ENCODE measurements at places on chromosomes 2 and 18.
A peak's percentile ranks its signal among the peaks of the same experiment; 100 is the strongest.

DNA sequence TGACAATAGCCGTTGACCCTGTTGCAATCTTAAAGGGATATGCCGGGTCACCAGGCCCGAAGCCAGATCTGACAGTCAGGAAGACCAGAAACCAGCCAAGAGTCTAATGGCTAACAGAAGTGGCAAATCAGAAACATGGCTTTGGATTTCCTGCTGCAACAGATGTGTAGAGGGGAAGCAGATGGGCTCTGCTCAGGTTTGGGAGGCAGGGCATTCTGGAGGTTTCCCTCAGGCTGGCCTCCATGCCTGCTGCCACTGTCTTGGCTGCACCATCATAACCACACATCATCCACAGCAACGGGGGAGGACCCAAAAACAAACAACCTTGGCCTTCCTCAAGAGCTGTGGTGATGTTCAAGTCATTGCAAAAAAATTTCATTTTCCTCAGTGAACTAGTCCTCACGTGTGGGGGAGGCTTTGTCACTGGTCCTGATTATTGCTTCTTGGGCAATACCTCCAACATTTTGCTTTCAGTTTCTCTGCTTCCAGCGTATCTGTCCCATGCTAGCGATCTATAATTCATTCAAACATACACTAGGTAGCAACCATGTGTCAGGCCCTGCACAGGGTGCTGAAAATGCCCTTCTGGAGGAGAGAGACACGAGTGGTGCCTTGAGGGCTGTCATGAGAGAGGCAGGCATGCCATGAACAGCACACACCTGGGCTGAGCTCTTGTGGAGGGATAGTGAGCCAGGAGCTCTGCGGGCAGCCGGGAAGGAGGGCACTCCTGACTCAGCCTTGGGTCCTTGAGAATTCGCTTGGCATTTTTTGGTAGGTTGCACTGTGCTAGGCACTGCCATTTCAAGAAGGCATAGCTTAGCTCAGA lies 48.2 kb upstream of the LGALSL start:
- DNase-seq = no peak

DNA sequence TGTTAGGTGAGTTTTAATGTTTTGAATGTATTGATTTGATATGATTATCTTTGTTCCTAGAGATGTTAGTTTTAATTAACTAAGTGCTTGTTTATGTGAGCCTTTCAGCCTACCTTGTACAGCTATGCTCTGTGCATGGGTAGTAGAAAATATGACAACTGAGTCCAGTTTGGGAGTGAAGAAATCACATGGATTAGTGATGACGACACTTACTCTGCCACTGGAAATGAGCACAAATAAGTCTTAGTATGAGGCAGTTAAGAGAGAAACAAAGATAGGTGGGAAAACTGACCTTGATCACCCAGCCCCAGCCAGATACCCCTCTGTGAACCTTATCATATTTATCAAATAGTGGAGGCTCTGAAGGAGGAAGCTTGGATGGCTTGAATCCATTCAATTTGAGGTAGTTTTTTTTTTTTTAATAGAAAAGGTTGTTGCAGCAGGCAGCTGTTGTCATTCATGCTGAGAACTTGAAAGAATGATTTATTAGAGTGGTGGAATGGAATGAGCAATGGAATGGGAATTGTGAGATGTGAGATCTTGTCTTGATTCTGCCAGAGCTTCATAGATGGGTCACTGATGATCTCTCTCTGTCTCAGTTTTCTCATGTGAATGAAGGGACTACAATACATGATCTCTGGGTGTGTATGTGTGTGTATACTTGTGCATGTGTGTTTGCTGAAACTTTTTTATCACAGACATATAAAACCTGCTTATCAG lies 96.4 kb downstream of the MAP3K20 start:
- no peak for DNase-seq

DNA sequence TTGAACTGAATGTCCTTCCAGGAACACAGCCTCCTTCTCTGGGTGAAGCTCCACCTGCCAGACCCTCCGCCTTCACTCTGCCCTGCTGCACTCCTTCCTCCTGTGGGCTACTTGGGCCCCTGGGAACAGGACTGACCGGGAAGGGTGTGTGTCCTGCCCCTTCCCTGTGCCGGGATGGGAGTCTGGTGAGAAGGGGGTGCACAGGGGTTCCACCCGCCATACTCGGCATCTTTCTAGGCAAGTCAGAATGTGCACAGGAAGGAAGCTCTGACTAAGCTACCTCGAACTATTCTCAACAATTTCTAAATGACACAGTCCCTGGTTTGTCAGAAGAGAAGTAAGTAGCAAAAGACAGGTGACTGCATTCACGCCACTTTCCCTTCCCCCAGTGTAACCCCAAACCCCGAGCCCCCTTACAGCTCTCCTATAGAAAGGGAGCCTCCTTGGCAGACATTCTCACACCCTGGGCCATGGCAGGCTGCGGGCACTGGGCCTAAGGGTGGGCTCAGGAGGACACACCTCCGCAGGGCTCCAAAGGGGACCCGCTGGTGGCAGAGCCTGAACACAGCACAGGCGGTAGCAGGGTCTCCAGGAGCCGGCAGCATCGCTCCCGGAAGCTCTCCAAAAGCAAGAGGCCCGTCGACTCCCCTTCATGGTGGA lies 184.1 kb downstream of the HDAC4 start:
- peak; percentile 48 for DNase-seq

- no peak for DNase-seq
Measured at GRCh38 chr2:2050446-2050845, 280.6 kb downstream of the MYT1L start.

- no peak for DNase-seq
Measured at GRCh38 chr2:184734338-184734737, 136.0 kb downstream of the ZNF804A start.

DNA sequence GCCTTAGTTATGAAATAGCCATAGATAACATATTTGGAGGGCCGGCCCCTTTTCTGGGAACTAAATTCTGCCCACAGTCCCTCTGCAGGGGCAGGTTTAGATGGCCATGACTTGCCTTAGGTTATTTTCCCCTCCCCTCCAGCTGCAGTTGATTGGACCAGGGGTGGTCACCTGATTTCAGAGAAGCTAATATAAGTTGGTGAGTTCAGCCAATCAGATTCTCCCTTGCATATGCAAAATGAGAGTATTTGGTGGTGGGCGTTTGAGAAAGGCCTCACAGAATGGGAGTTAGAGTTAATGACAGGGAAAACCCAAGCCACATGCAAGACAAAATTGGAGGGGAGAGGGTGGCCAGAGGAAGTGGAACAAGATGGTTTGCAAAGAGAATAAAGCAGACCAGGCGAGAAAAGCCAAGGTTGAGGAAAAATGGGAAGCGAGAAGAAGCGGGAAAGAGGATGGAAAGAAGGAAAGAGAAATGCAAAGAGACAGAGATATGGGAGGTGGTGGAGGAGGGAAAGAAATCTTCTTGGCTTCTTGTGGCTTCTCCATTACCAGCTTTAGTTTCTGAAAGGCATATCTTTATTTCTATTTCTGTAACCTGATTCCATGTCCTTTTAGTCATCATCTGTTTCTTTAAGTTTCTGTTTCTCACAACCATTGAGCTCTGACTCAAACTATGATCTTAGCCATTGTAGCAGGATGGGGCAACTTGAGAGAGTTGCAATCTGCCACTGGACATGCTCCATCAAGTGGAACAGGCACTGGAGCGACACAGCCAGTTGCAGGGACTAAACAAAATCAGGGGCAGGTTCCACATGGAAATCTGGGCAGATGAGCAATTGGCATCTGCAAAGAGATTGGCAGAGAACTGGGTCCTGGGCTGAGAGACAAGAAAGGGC lies 108.1 kb upstream of the SIX3 start:
- DNase-seq = no peak

- no peak for DNase-seq
Measured at GRCh38 chr2:173239644-173240043, 115.0 kb upstream of the CDCA7 start.

DNA sequence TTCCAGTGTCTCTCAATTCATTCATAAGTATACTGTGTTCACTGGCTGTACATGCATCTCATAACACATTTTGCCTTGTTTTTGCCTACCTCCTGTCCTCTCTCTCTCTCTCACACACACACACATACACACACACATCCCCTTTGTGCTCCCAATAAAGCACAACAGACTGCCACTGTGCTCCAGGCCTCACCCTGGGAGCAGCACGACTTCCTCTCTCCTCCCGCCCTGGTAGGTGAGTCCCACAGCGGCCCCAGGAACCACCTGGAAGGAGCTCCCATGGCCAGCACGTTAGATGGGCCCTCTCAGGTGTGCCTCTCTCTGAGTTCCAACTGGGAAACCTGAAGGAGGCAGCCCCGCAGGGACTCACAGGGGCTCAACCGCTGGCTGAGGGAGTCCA lies 65.4 kb downstream of the MARCHF4 start:
- DNase-seq = no peak

GRCh38 chr2:199057936-199058335 lies 399.8 kb downstream of the SATB2 start:
- no peak for DNase-seq

DNA sequence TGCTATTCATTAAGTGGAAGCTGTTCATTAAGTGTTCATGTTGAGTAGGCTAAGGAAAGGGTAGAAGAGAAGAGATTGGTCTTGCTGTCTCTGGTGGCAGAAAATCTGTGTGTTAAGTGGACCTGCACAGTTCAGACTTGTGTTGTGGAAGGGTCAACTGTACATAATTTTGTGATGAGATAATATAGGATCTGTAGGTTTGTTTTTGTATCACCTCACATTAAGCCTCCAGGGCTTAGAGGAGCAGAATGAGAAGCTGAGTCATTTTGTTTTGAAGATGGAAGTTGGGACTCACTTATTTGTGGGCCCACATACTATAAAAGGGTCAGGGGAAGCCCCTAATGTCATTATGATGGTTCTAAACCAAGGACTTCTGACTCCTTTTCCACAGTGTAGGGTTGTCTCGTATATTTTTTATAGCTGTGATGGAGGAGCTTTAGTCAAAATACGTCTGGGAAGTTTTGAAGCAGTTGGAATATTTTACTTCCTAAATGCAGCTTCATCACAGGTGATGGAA lies 18.2 kb downstream of the PMS1 start:
- no peak for DNase-seq

GRCh38 chr2:225064928-225065327 lies 22.7 kb upstream of the DOCK10 start:
- DNase-seq = no peak

- DNase-seq = no peak
Measured at GRCh38 chr2:102895376-102895775, 133.5 kb downstream of the TMEM182 start.

DNA sequence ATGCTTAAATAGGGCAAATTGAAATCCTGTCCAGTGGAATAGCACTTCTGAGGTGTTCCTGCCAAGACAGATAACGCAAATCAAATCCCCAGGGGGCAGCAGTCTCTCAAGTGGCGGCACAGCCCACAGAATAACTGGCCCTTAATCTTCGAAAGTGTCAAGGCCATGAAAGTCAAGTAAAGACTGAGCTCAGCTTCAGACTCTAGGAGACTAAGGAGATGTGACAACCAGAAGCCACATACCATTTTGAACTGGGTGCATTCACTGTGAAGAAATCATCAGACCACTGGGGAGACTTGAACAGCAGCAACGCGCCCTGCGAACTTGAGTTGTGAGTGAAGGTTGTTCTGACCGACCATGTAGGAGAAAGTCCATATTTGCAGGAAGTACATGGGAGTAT lies 66.0 kb upstream of the ASAP2 start:
- no peak for DNase-seq

GRCh38 chr2:170770008-170770605 lies at the start of gene ERICH2:
Gene ERICH2, plus strand, starts transcription at chr2:170770378. Its CDS starts 304 bp downstream, at chr2:170770682.
- peak; percentile 32 for DNase-seq

DNA sequence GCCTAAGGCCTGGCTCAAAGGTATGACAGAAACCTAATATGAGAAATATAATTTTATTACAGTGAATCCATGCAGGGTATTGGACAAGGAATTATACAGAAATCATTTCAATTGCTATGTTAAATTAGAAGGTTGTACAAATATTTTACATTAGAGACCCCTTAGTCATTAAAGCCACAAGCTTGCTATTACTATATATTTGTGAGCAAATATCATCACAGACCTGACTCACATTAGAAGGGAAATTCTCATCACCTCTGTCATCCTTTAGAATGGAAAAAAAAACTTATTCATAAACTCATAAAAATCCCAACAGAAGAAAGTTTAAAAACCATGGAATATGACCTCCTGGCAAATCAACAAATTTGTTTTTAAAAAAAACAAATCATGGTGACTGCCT lies 277.9 kb downstream of the DCC start:
- no peak for DNase-seq

DNA sequence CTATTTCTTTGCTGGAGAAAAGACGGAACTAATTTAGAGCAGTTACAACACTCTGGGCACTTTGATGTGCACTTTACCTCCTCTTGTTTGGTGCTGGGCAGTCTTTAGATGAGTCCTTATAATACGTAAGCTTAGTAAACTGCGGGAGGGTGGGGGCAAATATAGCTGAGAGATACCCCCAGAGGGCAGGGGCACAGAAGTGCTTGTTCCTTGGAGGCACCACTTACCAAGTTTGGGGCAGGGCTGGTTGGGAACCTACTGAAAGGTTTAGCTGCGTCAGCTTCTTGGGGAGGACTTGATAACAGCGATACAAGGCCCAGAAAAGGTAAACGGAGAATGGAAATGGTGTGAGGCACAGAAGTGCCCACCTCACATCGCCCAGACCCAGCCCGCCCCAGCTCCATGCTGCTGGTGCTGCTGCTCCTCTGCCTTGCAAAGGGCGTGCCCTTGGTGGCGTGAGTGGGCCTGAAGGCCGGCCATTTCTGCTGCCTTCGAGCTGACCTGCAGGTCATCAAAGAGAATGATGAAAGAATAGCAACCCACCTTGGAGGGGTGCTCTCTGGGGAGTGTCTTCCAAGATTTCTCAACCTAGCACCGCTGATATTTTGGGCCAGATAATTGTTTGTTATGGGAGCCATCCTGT lies 128.2 kb upstream of the EML6 start:
- no peak for DNase-seq

DNA sequence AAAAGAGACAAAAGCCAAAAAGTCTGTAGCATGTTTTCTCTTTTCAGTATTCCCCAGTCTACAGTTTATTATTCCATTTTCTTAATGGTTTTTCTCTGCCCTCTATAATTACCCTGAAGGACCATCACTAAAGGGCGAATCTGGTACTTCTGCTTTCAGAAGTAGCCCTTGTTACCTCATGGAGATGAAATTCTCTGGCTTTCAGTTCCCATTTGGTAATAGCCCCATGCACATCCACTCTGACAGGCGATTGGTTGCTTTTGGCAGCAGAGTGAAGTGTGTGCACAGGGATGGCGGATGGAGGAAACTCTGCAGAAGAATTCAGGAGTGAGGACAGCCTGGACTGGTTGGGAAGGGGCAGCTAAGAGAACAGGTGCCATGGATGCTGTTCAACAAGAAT lies 66.3 kb upstream of the NABP1 start:
- DNase-seq = no peak

- no peak for DNase-seq
Measured at GRCh38 chr2:46299365-46300263, 2.4 kb downstream of the EPAS1 start.

GRCh38 chr18:59501920-59502273 lies 142.8 kb upstream of the LMAN1 start:
- no peak for DNase-seq

Measured in CD4-positive, alpha-beta T cell treated with Interleukin-2 at 100 ng/mL for 4 hours (primary cell).